ENCODE measurements at places on chromosomes 16 and 17.
A peak's percentile ranks its signal among the peaks of the same experiment; 100 is the strongest.

DNA sequence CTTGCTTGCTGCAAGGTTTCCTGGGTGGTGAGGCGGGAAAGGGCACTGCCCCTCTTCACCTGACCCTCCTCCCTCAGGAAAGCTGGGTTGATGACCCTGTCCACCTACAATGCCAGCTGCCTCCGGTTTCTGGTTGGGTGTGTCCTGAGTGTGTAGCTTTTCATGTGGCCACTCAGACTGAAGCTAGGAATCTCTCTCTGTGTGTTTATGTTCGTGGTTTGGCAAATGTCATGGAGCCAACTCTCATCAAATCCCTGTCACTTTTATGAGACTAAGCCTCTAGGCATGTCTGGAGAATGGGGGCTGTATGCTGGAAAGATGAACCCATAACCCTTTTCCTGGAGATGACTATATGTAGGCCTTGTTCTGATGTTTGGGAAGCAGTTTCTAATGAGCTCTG lies 17.1 kb downstream of the PLEKHG4 start:
- no peak for DNase-seq
- no peaks in the 10 kb centered on the region for H3K4me1 ChIP-seq
- H3K27ac ChIP-seq = no peak overlapping the region

GRCh38 chr17:41781404-41782110 lies 5.0 kb downstream of the JUP start:
- no peaks in the 10 kb centered on the region for H3K36me3 ChIP-seq
- H3K4me1 ChIP-seq = peaks cover 77% of the 10 kb centered on the region
- no peak overlapping the region for H3K27ac ChIP-seq
- H3K4me3 ChIP-seq = no peak overlapping the region
- peak; percentile 40 for DNase-seq
- no peaks in the 10 kb centered on the region for H3K27me3 ChIP-seq

- no peaks in the 10 kb centered on the region for H3K4me1 ChIP-seq
- DNase-seq = no peak
- H3K36me3 ChIP-seq = no peaks in the 10 kb centered on the region
- no peak overlapping the region for H3K4me3 ChIP-seq
- H3K27me3 ChIP-seq = no peaks in the 10 kb centered on the region
These were observed 60.3 kb downstream of the CHD9 start for GRCh38 chr16:53115047-53115446.

- H3K4me1 ChIP-seq = no peaks in the 10 kb centered on the region
- no peaks in the 10 kb centered on the region for H3K36me3 ChIP-seq
- DNase-seq = peak; percentile 24
- H3K27me3 ChIP-seq = peaks cover 8% of the 10 kb centered on the region
- no peak overlapping the region for H3K27ac ChIP-seq
These were observed 25.7 kb downstream of the CALB2 start for GRCh38 chr16:71384073-71384724.

DNA sequence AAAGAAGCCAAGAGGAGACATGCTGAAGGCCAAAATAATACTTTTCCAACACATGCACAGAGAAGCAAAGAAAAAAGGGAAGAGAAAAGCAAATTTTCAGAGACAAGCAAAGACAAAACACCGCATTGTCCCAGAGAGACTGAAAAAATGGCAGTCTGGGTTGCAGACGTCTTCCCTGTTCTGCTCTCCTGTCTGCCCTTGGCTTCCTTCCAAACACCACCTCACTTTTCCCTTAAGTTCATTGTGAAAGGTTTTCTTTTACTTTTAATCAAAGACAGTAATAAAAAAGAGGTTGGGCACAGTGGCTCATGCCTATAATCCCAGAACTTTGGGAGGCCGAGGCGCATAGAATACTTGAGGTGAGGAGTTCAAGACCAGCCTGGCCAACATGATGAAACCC lies 21.2 kb upstream of the VAT1L start:
- no peak for DNase-seq
- H3K4me3 ChIP-seq = no peak overlapping the region
- no peaks in the 10 kb centered on the region for H3K4me1 ChIP-seq
- H3K27me3 ChIP-seq = no peaks in the 10 kb centered on the region
- no peak overlapping the region for H3K27ac ChIP-seq

- peak overlapping the region; percentile 62 for H3K27ac ChIP-seq
- peaks cover 29% of the 10 kb centered on the region for H3K4me1 ChIP-seq
- no peaks in the 10 kb centered on the region for H3K27me3 ChIP-seq
These were observed 24.0 kb downstream of the LIMD2 start for GRCh38 chr17:63675607-63676546.

DNA sequence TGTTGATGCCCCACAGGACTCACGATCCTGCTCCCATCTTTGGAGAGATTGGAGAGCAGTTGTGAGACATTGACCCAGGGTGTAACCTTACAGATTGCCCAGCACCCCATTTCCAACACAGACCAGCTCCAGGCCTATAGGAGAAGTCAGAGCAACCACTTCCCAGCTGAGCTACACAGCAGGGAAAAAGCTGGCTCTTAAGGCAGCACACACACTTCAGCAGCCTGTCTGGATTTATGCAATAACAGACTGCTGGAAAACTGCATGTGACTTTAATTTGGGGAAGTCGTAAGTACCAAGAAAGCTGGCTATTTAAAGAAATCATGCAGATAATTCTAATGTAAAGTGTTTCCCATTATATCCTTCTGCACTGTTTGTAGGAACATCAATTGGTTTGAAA lies 30.8 kb downstream of the NOG start:
- H3K27me3 ChIP-seq = no peaks in the 10 kb centered on the region
- peak; percentile 33 for DNase-seq
- no peak overlapping the region for H3K27ac ChIP-seq
- H3K4me3 ChIP-seq = no peak overlapping the region
- no peaks in the 10 kb centered on the region for H3K36me3 ChIP-seq
- peaks cover 14% of the 10 kb centered on the region for H3K4me1 ChIP-seq

- DNase-seq = no peak
- no peaks in the 10 kb centered on the region for H3K27me3 ChIP-seq
- H3K4me3 ChIP-seq = no peak overlapping the region
- no peaks in the 10 kb centered on the region for H3K36me3 ChIP-seq
- peaks cover 28% of the 10 kb centered on the region for H3K4me1 ChIP-seq
These were observed 2.8 kb downstream of the ACE start for GRCh38 chr17:63479495-63480184.

DNA sequence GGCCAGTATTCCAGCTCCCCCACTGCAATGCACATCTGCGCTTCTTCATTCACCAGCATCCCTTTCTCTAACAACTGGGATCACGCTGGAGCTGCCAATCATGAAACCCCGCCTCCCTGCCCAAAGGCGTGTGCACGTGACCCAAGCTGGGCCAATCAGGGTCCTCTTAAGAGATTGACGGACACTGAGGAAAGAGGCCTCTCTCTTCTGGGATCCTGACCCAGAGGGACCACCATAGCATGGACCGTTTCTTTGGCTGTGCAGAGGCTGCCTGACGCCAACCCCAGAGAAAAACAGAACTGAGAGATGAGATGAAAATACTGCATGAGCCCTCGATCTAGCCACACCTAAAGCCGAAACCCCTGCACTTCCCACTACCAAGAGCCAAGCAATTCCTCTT lies 32.0 kb downstream of the COTL1 start:
- no peak overlapping the region for H3K27ac ChIP-seq
- H3K4me1 ChIP-seq = no peaks in the 10 kb centered on the region
- no peak overlapping the region for H3K4me3 ChIP-seq

GRCh38 chr17:39556423-39556822 lies 51.3 kb downstream of the NEUROD2 start:
- no peaks in the 10 kb centered on the region for H3K27me3 ChIP-seq
- peaks cover 30% of the 10 kb centered on the region for H3K36me3 ChIP-seq
- DNase-seq = no peak

DNA sequence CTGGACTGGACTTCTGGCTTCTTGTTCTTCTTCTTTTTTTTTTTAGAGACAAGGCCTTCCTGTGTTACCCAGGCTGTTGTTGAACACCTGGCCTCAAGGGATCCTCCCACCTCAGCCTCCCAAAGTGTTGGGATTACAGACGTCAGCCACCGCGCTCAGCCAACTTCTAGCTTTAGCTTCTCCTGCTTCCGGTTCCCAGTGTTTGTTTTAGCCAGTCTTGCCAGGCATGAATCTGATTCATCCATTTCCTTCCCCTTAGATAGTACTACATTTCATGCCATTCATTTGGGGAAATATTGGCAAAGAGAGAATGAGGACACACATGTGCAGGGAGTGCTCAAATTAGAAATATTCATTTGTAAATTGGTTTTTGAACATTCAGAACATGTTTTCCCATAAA lies 12.1 kb upstream of the NDUFAB1 start:
- H3K27ac ChIP-seq = no peak overlapping the region
- H3K4me3 ChIP-seq = no peak overlapping the region
- peaks cover 14% of the 10 kb centered on the region for H3K36me3 ChIP-seq
- no peak for DNase-seq
- no peaks in the 10 kb centered on the region for H3K4me1 ChIP-seq

- H3K36me3 ChIP-seq = no peaks in the 10 kb centered on the region
- no peak overlapping the region for H3K27ac ChIP-seq
- peaks cover 66% of the 10 kb centered on the region for H3K4me1 ChIP-seq
- H3K27me3 ChIP-seq = no peaks in the 10 kb centered on the region
- DNase-seq = no peak
These were observed 81.4 kb downstream of the C17orf67 start for GRCh38 chr17:56752263-56752836.

- H3K4me3 ChIP-seq = no peak overlapping the region
- H3K27me3 ChIP-seq = no peaks in the 10 kb centered on the region
- no peaks in the 10 kb centered on the region for H3K36me3 ChIP-seq
- H3K4me1 ChIP-seq = peaks cover 15% of the 10 kb centered on the region
- no peak overlapping the region for H3K27ac ChIP-seq
These were observed 17.6 kb upstream of the HELZ start for GRCh38 chr17:67262435-67263117.

DNA sequence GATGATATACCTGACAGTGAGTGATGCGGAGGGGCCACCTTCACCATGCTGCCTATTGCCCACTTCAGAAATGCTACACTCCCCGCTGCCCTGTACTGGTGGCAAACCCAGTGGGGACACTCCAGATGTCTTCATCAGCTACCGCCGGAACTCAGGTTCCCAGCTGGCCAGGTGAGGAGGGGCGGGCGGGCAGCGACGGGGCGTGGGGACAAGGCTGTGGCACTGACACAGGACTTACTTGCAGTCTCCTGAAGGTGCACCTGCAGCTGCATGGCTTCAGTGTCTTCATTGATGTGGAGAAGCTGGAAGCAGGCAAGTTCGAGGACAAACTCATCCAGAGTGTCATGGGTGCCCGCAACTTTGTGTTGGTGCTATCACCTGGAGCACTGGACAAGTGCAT lies 16.6 kb downstream of the SARM1 start:
- no peaks in the 10 kb centered on the region for H3K27me3 ChIP-seq
- no peak overlapping the region for H3K27ac ChIP-seq
- H3K36me3 ChIP-seq = peaks cover 26% of the 10 kb centered on the region

DNA sequence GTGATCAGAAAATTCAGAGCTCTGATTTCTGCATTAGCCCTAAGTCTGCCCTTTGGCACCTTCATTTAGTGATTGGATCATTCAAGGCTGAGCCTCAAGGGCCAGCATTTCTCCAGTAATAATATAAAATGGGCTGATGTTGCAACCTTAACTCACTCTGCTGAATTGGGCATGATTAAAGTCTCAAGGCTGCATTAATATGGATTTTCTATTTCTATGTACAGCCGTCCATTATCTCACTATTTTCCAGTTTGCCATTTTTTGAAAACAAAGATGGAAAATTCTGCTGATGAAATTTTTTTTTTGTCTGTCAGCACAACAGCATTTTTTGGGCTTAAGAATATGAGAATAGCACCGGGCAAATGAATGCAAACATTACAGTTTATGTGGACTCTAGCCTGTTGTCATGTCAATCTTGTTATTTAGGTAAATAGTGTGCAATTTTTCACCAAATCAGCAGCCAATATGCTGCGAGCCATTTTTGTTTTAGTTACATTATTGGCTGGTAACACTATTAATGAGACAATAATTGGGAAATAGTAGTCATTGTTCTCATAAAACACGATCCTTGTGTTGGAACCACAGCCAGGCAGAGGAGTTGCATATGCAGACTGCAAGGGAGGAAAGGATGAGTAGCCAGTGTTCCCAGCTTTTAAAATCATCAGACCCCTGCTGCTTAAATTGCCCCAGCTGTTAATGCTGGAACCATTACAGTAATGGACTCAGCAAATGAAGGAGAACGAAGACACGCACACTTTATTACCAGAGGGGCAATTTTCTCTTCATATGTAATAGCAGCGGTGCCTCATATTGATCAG lies 10.5 kb downstream of the FTO start:
- H3K4me3 ChIP-seq = no peak overlapping the region
- H3K36me3 ChIP-seq = no peaks in the 10 kb centered on the region
- DNase-seq = no peak
- H3K27ac ChIP-seq = no peak overlapping the region
- no peaks in the 10 kb centered on the region for H3K27me3 ChIP-seq

DNA sequence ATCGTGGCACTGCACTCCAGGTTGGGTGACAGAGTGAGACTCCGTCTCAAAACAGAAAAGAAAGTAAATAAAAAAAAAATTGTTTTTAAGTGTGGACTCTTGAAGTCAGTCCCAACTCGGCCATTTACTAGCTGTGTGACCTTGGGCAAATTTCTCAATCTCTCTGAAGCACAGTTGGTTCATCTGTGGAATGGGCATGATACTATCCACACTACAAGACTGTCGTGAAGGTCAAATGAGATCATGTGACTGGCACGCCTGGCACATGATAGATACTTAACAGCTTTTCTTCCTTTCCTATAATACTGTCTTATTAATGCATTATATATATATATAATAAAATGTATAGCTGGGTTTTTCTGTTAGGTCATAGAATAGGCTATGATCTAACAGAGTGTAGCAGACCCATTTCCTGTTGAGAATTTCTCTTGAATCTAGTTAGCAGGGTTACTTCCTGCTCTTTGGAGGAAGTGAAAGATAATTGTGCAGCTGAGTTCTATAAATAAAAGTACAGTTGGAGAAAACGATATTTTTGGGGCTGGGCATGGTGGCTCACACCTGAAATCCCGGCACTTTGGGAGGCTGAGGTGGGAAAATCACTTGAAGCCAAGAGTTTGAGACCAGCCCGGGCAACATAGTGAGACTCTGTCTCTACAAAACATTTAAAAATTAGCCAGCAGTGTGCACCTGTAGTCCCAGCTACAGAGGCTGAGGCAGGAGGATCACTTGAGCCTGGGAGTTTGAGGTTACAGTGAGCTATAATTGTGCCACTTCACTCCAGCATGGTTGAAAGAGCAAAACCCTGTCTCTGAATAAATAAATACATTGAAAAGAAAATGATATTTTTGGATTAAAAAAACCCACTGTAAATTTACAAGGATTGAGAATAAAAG lies 7.3 kb downstream of the MILR1 start:
- no peak overlapping the region for H3K27ac ChIP-seq
- H3K27me3 ChIP-seq = no peaks in the 10 kb centered on the region
- DNase-seq = peak; percentile 50
- H3K4me1 ChIP-seq = peaks cover 3% of the 10 kb centered on the region
- H3K4me3 ChIP-seq = no peak overlapping the region
